ENCODE measurements at places on chromosomes 2 and 18. TPM values are rescaled to one million over a fixed set of nuclear protein-coding genes. Genes with fewer than 3 reads are reported as not detected.

The SNED1 gene
- 3.8 TPM for total RNA-seq

- no peaks in the 10 kb centered on the region for H3K4me1 ChIP-seq
- no peaks in the 10 kb centered on the region for H3K36me3 ChIP-seq
- no peak overlapping the region for H3K4me3 ChIP-seq
- no peak overlapping the region for H3K27ac ChIP-seq
- H3K27me3 ChIP-seq = no peaks in the 10 kb centered on the region
Observed at GRCh38 chr2:167404627-167405284, 516.5 kb downstream of the XIRP2 start.

The MALL gene
- total RNA-seq = 0.31 TPM

The LYPD6 gene
- not detected for total RNA-seq

DNA sequence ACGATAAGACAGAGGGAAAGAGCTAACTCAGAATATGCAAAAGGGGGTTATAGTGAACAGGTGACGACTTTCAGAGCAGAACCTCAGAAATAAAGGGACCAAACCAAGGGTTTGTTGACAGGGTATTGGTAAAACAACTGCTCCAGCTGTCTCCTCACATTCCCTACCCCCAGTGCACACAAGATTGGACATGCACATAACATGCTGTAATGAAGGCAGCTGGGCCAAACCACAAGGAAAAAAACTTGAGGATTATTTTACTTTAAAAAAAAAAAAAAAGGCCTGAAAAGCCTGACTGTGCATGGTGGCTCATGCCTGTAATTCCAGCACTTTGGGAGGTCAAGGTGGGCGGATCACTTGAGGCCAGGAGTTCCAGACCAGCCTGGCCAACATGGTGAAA lies 3.5 kb downstream of the RBM43 start:
- H3K4me3 ChIP-seq = no peak overlapping the region
- no peak overlapping the region for H3K27ac ChIP-seq
- H3K36me3 ChIP-seq = peaks cover 8% of the 10 kb centered on the region
- DNase-seq = no peak

All from activated CD4-positive, alpha-beta memory T cell treated with anti-CD3 and anti-CD28 coated beads for 36 hours (primary cell).